ENCODE measurements at places on chromosomes 6 and 20.
A peak's percentile ranks its signal among the peaks of the same experiment; 100 is the strongest.

- no peak for DNase-seq
These were observed 256.3 kb downstream of the ADGRB3 start for GRCh38 chr6:68891419-68891818.

DNA sequence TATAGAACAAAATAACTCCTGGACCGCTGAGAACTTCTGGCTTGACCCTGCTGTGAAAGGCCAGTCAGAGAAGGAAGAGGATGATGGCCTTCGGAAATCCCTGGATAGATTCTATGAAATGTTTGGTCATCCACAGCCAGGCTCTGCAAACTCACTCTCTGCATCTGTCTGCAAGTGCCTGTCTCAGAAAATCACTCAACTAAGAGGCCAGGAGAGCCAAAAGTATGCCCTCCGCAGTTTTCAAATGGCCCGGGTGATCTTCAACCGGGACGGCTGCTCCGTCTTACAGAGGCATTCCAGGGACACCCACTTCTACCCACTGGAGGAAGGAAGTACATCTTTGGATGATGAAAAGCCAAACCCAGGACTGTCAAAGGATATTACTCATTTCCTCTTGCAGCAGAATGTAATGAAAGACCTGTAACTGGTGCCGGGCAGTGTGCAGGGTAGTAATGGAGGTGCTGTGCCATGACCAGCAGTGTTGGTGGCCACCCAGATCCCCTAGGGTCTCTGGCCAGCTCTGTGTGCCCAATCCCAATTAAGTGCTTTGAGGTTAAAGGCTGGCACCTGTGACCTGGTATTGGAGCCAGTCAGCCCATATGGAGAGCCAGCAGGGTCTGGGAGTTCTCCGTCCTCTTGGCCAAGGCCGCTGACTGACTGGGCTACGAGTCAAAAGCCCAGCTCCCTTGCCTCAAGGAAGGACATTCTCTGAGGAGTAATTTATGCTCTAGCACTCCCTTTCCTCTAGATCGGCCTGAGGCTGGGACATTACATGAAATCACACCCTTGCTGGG, 87.1 kb downstream of the TRMT6 start:
- no peak for DNase-seq

DNA sequence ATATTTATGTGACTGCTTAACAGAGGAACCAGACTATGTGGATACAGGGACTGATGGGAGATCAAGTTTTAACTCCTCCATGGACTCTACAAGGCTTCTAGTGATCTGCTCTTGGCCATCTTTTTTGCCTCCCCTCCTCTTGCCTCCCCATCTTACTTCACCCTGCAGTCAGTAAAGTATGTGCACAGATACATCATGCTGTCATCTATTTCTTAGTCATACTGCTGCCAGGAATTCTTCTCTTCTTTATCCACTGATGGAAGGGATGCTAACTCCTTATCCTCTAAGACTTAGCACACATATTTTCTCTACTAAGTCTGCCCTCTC, 27.6 kb upstream of the FAM83C start:
- DNase-seq = no peak

GRCh38 chr6:108364470-108364869, 69.6 kb downstream of the AFG1L start:
- DNase-seq = no peak

- DNase-seq = no peak
These were observed 385.3 kb downstream of the CDC5L start for GRCh38 chr6:44772838-44773237.

GRCh38 chr6:51098791-51099190, 280.1 kb downstream of the TFAP2B start:
- no peak for DNase-seq

DNA sequence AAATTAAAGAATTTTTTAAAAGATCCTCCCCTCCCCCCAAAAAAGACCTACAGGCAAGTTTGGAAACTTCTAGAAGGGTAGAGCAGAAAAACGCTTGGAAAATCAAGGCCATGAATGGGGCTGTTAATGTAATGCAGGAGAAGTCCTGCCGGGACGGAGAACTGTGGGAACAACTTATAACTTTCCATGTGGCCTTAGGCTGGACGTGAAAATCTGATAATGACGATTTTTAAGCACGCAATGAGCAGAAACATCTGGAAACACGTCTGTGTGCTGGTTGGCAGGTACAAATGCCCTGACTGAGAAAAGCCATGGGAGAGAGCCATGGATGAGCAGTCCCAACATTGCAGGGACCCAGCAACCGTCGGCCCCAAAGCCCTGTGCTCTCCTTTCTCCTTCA, 198.7 kb upstream of the RREB1 start:
- no peak for DNase-seq

DNA sequence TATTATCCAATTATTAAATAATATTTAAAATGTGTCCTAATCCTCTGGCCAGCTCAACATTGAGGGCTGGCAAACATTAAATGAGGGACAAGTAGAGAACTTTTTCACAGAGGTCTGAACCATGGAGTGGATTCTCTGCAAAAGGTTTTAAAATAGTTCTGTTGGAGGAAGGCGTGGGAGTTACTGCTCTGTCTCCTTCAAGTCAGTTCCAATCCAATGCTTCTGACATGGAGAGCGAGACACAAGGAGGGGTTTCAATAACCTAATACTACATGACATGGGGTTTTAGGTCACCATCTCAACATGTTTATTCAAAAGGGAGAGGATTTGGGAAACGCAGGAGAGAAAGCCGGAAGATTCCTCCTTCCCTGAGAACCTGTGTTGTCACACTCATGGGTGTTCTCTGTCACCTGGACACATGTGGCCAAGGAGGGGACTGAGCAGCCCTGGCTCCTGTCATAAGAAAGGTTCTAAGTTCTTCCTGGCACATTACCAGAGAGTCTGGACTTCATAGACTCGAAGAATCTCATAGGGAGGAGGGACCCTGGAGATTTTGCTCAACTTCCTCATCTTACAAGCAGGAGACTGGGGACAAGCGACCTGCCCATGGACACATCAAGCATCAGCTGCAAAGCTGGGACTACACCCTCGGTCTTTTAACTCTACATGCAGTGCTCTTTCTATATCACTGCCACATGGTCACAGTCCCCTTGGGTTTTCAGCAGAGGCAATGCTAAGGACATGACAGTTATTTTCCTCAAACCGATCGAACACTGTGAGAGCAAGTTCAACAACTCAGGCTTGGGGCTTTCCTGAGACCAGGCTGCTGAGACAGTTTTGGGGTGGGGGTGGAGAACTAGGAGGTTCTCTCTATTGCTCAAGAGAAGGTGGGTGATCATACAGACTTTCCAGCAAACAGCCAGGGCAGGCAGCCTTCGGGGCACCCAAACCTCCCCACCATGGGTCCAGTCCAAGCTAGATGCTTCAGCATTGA, 38.6 kb downstream of the PRDM1 start:
- DNase-seq = no peak

- DNase-seq = no peak
These were observed 108.7 kb downstream of the ERMARD start for GRCh38 chr6:169859978-169860703.

- DNase-seq = no peak
These were observed 72.1 kb upstream of the EPB41L1 start for GRCh38 chr20:36082315-36082915.

DNA sequence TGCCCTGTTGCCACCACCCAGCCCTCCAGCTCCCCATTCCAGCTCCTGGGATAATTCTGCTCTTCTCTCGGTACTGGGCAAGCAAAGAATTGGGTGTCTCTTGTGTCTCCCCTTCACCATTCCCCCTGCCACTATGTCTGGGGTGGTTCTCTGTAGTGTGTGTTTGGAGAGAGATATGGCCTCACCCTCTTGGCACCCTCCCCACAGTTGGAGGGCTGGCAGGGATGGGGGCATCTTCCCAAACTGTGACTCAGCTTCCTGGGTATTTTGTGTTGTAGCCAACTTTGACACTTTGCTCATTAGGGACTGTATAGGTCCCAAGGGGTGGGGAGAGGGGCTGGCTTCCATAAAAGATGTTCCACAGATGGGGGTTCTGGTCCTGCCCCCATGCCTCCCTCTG, 1.7 kb downstream of the TNXB start:
- peak; percentile 80 for DNase-seq

- DNase-seq = no peak
These were observed 130.5 kb downstream of the HFE start for GRCh38 chr6:26217714-26218075.

DNA sequence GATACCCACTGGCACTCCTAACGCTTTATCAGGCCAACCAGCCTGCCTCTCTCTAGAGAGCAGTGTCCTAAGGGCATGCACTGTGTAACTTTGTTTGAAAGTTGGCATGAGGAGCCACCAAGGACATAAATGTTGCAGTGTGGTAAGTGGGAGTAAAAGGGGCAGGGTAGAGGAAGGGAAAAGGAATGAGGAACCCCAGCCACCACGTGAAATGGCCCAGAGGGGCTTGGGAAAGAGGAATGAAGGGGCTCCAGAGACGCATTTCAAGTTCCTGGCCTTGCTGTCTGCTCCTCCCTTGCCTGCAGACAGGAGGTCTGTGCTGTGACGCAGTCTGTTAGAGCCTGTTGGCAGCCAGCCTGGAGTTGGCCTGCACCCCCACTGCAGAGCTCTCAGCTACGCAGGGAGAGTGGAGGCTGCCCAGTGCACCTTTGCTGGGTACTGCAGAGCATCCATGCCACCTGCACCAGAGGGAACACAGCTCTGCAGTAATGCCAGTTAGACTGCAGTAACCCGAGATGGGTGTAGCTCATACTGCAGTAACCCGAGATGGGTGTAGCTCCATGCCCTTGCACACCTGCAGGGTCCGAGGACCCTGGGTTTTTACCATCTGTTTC, 86.8 kb upstream of the SNAP25 start:
- peak; percentile 61 for DNase-seq

DNA sequence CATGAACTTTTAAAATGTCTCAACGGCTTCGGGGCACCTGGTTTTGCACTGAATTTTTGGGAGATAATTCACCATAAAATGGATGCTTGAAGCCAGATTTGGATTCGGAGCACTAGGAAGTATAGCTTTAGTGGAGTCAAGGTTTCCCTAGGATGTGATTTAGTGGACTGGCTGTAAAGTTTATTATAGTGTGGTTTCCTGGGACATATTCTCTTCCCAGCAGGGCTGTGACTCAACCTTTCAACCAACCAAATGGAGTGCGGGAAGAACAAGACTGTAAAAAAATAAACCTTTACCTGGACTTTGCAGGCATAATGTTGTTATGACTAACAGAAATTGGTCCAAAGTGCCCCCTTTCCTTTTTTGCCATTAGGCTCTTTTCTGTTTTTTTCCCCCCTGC, 327.4 kb upstream of the MAN1A1 start:
- no peak for DNase-seq

DNA sequence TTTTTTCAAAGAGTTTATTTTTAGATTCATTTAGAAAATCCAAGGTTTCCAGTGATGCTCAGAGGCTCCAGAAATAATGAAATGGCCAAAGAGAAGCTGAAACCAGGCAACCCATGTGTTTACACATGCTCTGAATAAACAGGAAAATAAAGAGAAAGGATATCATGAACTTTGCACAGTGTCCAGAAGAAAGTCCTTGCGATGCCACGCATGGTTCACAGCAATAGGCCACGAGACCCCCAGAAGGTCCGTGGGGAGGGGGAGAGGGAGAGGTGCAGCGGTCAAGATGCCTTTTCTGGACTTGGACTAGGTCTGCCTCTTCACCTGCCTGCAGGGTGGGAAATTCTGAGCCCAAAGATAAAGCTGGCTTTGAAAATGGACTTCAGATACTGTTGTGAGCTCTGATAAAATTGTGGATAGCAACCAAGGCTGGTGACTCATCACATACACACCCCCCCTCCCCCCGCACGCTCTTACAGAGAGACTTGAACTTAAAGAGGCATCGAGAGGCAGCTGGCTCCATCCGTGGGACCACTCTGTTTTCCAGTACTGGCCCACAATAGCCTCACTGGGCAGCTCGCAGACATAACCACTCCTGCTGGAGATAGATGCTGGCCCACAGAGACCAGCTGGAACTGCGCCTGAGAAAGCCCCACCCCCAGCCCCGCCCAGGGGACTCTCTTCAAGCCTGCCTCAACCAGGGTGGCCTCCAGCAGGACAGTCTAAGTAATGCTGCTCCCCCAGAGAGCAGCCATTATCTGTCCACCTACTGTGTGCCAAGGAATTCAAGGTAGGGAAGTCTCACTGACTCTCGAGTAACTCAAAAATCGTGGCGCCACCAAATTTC, 21.2 kb upstream of the NFATC2 start:
- DNase-seq = peak; percentile 45

DNA sequence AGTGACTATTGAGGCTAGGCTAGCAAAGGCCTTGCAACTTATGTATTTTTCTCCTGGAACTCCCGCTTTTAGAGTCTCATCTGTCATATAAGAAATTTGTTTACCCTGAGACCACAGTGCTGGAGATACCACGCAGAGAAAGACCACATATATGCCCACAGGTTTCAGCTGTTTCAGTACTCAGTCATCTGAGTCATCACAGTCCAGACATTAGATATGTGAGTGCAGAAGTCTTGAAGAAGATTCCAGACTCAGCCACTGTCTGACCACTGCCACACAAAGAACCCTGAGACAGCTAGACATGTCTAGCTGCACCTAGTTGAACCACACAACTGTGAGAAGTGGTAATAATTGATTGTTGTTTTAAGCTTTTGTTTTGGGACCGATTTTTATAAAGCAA, 648.3 kb downstream of the EPM2A start:
- no peak for DNase-seq

DNA sequence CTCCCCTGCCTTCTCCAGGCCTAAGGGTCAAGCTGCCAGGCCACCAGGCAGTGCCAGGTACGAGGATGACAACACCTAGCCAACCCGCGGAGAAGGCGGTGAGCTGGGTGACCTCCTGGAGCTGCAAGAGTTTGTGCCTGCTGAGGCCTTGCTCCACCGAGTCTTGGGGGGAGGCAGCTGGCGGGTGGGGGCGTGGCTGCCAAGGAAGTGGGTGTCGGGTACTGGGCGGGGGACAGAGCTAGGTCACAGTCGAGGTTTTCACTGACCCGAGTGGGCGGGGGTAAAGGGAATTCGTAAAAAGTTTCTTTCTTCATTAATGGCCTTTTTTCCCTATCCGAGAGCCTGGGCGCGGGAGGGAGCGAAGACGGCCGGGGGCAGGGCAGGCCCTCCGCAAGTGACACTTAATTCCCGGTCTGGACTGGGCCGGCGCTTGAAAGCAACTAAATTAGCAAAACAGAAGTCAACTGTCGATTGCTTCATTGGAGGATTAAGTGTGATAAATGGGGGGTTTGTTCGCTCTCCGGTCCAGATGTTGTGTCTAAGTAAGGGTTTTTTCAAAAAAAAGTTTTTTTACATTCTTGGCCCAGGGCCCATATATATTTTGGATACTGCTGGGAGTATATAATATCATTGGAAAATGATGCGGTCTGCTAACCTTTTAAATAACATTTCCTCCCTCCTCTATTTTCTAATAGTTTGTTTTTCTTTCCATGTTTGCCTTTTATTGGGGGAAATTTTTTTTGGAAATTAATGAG, 43.1 kb upstream of the FOXP4 start:
- no peak for DNase-seq
